IPS-NIHi11 (cell line): ENCODE measurements at places on chromosomes 2 and 18.

DNA sequence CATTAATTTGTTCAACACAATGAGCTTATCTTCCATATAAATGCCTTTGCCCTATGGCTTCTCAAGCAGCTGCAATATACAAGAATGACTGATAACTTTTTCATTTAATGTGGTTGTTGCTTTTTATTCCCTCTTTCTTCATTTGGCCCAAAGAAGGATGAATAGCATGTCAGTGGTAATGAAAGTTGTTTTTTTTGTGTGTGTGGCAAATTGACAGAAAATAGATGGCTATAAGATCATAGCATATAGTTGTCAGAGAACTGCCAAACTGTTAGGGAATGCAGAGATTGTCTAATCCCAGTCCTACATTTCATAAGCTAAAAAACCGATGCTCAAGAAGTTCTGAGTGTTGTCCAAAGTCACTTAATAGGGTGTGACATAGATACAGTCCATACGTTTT is 244.3 kb downstream of the ACTR3 start:
- no peak for DNase-seq

- DNase-seq, result peak; percentile 77
Observed at GRCh38 chr18:76351961-76352581, 143.0 kb downstream of the ZNF516 start.

GRCh38 chr2:53422979-53423378 is 344.6 kb upstream of the CHAC2 start:
- peak; percentile 65 for DNase-seq

DNA sequence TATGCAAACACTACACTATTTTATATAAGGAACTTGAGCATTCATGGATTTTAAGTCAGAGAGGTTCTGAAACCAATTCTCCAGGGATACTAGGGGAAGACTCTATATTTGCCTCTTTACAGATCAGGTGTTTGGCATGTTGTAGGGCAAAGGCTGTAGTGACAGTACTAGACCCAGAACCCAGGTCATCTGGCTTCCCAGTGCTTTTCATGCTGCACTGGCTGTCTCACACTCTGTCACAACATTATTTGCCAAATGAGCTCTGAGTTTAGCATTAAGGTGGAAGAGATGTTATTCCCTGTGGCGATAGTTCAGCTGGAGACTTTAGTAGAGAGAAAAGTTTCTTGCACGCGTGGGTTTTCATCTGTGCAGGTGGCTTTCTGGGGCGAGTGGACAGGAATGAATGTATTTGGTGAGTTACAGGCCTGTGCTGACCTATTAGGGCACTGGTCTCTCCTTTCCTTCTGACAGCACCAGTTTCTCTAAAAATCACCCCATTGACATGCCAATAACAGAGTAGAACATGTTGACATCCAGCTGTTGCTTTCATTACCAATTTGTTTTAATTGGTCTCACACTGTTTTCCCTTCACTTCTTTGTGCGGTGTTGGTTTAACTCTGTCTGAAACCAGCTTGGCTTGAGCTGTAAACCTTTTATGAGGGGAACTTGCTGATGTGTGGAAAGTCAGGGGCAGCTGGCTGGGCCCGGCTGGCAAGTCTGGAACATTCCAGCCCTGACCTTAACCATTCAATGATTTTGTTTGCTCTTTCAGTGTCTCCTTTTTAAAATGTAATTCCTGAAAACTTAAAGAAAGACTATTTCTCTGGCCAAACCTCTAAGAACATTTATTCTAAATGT is 643.0 kb upstream of the FAM98A start:
- no peak for DNase-seq

- DNase-seq, result peak; percentile 36
Observed at GRCh38 chr2:209495855-209496585, 72.2 kb downstream of the MAP2 start.

DNA sequence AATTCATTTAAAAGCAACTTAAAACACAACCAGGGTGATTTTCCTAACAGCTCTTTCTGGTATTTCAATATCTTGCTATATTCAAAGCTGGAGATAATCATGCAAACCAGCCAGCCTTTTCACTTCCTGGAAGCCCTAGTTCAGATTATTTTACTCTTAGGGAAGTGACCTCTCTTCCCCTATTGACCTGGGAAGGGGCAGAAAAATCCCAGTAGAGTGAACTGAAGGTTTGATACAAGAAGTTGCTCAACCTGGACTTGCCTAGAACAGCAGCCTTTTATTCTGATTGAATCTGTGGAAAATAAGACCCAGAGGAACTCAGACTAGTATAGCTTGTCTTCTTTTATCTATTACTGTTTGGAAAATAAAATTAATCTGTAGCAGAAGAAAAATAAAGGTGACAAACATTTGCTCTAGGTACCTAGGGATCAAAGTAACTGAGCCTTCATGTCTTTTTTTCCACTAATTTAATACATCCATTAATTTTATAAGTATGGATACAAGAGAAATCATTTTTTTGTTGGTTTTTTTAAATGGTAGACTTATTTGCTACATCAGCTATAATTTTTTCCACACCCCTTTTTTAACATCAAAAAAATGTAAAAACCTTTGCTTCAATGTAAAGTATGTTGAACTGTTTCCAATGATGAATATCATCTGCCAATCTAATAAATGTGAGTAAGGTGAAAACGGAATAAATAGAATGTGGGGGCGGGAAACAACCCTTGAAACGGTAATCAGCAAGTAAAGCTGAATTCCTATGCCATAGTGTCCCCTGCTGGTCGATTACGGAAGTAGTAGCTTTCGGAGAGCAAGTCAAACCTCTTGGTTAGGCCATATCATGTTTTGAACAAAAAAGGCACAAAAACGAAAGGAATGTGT is 629.9 kb downstream of the NRXN1 start:
- DNase-seq, result peak; percentile 58

- no peak for DNase-seq
Observed at GRCh38 chr2:11377928-11378545, 33.6 kb upstream of the ROCK2 start.

DNA sequence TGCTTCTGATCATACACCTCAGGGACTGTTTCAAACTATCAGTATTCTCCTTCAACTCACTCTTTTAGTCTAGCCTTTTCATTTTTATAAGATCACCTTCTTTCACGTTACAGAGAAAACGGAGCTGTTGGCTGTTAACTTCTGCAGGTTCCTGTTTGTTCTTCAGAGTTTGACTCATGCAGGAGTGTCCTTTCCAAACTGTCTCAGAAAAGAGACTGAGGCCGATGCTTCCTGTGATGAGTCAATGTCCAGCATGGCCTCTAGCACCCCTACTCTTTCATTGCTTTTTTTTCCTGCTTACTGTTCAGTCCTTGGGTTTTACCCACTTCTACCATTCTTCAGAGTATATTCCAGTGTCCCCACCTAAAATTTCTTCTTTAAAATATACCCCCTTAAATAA is 240.8 kb upstream of the RGPD4 start:
- no peak for DNase-seq

DNA sequence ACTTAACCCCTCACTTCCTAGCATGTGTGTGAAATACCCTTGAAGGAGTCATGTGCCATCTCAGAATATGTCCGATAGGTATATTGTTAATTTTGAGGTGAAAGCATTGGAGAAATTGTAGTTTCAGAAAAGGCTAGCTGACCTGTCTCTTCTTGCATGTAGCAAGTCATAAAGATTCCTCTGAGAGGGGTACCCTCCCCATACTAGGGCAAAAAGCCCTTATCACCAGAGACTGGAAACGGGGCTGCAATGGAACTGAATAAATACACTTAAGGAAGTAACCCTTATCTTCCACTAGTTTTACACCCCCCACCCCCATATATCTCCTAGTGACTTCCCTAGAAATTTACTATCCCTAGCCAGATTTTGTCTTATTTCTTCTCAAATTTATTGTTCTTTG is 1.8 kb upstream of the SF3B6 start:
- no peak for DNase-seq

DNA sequence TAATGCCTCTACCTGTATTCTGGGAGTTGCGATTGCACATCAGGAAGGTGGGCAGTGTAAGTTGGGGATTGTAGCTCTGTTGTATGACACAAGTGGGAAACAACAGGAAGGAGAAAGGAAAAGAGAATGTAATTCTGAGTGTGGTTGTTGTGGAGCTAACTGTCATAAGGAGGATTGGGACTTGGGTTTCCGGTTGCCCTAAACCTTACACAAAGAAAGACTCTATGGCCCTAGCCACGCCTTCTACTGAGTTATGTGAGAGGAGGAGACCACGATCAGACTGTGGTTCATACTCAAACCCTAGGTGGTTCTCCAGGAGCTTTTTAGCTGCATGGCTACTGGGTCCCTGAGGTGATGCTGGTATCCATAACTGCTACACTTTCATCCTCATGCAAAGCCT is 86.5 kb downstream of the TANC1 start:
- no peak for DNase-seq

GRCh38 chr2:9230051-9230802 is 23.6 kb downstream of the ASAP2 start:
- no peak for DNase-seq

GRCh38 chr2:24917086-24917485 is 3.0 kb downstream of the ADCY3 start:
- DNase-seq, result no peak

- peak; percentile 27 for DNase-seq
Observed at GRCh38 chr2:132448771-132449170, 32.2 kb downstream of the GPR39 start.

GRCh38 chr18:49959176-49959575 is 145.8 kb upstream of the ACAA2 start:
- no peak for DNase-seq

DNA sequence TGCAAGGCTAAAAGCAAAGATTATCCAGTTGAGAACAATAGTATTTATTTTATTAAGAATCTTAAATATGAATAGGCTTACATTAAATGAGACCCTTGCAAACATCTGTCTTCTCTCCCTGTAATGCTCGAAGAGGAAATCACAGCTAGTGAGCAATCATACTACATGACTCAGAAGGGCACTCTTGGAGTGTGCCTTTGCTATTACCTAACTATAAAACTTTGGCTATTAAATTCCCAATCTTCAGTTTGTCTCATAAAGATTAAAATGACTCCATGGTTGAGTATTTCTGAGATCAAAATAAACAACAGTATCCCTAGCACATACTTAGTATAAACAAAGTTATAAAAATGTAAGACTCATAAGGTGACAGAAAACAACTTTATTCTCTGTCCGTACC is 296.9 kb downstream of the KCNJ3 start:
- no peak for DNase-seq

GRCh38 chr2:33342171-33342570 is 134.3 kb upstream of the RASGRP3 start:
- DNase-seq, result no peak

DNA sequence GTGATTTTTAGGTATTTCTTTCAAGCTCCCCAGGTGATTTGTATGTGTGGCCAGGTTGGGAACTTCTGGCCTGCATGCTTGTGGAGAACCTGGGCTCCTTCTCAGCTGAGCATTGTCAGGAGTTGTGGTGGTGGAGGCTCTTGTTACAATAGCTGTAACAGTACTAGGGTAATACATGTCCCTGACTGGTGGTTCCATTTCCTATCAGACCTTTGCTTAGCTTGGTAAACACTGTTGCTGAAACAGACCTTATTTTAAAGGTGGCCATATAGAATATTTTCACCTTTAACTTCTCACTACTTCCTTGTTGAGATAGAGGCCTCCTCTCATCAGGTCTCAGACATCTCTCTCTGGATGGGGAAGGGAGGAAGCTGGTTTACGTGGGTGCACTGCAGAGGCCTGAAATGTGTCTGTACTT is 79.2 kb downstream of the SETBP1 start:
- DNase-seq, result no peak

GRCh38 chr2:105928563-105928962 is 183.9 kb downstream of the NCK2 start:
- DNase-seq, result no peak

DNA sequence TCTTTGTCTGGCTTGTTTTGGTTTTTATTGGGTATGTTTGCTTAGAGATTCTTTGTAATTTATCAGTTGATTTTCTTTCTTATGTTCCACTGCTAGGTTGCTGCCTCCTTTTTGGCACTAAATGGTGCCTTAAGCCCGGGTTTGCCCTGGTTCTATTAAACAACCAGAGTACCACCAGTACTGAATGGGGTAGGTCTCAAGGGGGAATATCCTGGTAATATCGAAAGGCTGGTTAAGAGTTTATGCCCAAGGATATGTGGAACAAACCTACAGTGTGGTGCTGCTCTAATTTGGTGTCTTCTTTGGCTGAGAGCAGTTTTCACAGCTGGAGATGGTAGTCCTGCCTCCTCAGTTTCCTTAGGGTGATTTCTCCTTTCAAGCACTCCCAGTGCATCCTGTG is 76.5 kb downstream of the SEMA4F start:
- no peak for DNase-seq

GRCh38 chr2:220562375-220563140 is 935.1 kb downstream of the SLC4A3 start:
- no peak for DNase-seq

GRCh38 chr18:35407871-35408481 is 30.8 kb upstream of the ZNF396 start:
- peak; percentile 67 for DNase-seq

DNA sequence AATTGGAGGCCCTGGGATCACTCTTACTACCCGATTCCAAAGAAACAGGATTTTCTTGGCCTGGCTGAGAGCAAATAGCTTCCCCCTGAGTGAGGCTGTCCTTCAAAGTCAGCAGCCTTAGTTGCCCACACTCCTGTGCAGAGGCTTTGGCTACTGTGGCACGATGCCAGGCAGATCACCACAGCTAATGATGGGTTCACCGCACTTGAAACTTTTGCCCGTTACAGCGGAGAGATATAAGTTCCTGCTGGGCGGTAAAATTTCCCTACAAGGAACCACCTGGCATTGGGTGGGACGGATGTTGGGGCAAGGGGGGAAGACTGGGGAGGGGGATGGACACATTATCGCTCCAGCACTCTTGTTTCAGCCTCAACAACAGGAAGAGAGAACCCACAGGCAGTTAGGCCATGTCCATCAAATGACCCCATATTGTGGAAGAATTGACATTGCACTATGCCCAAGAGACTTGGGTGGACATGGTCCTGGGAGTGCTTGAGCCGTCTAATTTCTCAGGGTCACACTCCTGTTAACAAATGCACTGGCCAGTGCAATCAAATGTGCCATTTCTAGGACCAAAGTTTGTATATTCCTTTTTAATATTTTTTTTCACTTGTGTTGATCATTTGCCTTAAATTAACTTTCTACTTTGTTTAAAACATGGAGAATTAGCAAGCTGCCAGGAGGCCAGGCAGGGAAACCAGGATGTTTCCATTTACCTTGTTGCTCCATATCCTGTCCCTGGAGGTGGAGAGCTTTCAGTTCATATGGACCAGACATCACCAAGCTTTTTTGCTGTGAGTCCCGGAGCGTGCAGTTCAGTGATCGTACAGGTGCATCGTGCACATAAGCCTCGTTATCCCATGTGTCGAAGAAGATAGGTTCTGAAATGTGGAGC is 4.4 kb downstream of the IL1B start:
- DNase-seq, result no peak

DNA sequence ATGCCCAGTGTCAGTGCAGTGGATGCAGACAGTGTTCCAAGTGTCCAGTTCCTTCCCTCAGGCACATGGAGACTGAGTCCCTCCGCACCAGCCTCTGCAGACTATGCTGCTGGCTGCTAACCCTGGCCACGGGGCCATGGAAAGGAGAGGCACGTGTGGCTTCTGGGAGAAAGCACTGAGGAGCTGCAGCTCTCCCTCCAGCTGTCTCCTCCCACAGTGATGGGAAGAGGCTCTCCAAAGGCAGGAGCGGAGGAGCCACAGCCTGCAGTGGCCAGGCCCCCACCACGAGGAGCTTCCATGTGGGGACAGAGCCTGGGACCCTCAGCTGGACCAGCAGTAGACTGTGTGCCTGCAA is 141.1 kb downstream of the NDUFA10 start:
- DNase-seq, result no peak
